ENCODE measurements at places on chromosomes 11 and 22. TPM values are rescaled to one million over a fixed set of nuclear protein-coding genes. Genes with fewer than 3 reads are reported as not detected.

Gene CCDC73
- 0.30 TPM for polyA plus RNA-seq

Gene HBE1
- 7.1 TPM for polyA plus RNA-seq

Gene YDJC
- 15.1 TPM for polyA plus RNA-seq

Gene PAMR1
- 3.8 TPM for polyA plus RNA-seq

Gene ARHGAP8
- polyA plus RNA-seq = 51.0 TPM

Gene USP2
- polyA plus RNA-seq = 11.4 TPM

Gene PDE3B
- 7.5 TPM for polyA plus RNA-seq

Gene FIBIN
- polyA plus RNA-seq = 16.4 TPM

Gene UCP2
- polyA plus RNA-seq = 82.9 TPM

Gene OR9I1
- polyA plus RNA-seq = not detected

Gene YPEL1
- 16.3 TPM for polyA plus RNA-seq

Gene MAJIN
- polyA plus RNA-seq = 1.4 TPM

Gene MRGPRX4
- polyA plus RNA-seq = not detected

Gene FGF4
- polyA plus RNA-seq = not detected

Gene SEZ6L
- polyA plus RNA-seq = 0.30 TPM

Gene MUC2
- 0.21 TPM for polyA plus RNA-seq

Gene CCDC188
- polyA plus RNA-seq = 2.1 TPM

Gene VWCE
- polyA plus RNA-seq = 2.7 TPM

Gene LDHAL6A
- 1.5 TPM for polyA plus RNA-seq

Gene ALDH3B1
- polyA plus RNA-seq = 4.7 TPM

Gene KRTAP5-10
- 0.22 TPM for polyA plus RNA-seq

Gene E2F8
- polyA plus RNA-seq = 10.5 TPM

Gene NLRP10
- polyA plus RNA-seq = not detected

Gene TSKU
- polyA plus RNA-seq = 22.7 TPM

Gene NRXN2
- 24.6 TPM for polyA plus RNA-seq

Gene BLID
- not detected for polyA plus RNA-seq

Gene VPREB1
- polyA plus RNA-seq = not detected

Gene ACRV1
- polyA plus RNA-seq = 1.0 TPM

Gene CYTH4
- polyA plus RNA-seq = 4.7 TPM

Gene DDI1
- polyA plus RNA-seq = not detected

Gene SYCE3
- polyA plus RNA-seq = not detected

Gene MMP8
- not detected for polyA plus RNA-seq

Gene SEPTIN3
- polyA plus RNA-seq = 5.0 TPM

Gene MOGAT2
- polyA plus RNA-seq = 1.0 TPM

Gene SLC22A6
- 38.1 TPM for polyA plus RNA-seq

Gene TAF1D
- polyA plus RNA-seq = 161 TPM

Gene SLC35E4
- polyA plus RNA-seq = 2.4 TPM

Gene GPR83
- polyA plus RNA-seq = 0.50 TPM

Gene CHST1
- 13.8 TPM for polyA plus RNA-seq

Gene CARD18
- not detected for polyA plus RNA-seq

Gene ASPHD2
- polyA plus RNA-seq = 3.9 TPM

Gene CNGA4
- polyA plus RNA-seq = 0.23 TPM

All from renal pelvis (tissue), 12 donors.